CD4-positive, alpha-beta T cell treated with Interleukin-10 for 1 hour (primary cell): ENCODE measurements at places on chromosomes 2 and 18.

- DNase-seq, result no peak
These were observed 19.3 kb downstream of the STK36 start for GRCh38 chr2:218691234-218691633.

DNA sequence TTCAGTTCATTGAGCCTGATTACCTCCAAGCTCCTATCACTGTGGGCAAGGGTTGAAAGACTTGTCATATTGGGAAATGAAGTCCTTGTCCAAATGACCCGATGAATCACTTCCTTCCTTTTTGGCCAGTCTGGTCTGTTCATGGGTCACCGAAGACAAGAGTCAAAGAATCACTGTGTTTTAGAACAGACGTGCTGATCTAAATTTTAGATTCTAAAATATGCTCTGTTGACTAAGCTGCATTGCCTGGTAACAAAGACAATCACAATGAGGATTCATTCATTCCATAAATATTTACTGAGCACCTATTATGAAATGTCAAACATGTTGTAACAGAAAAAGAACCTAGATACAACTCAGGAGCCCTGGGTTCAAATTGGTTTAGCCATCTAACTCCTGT is 99.4 kb upstream of the RND3 start:
- DNase-seq, result no peak

DNA sequence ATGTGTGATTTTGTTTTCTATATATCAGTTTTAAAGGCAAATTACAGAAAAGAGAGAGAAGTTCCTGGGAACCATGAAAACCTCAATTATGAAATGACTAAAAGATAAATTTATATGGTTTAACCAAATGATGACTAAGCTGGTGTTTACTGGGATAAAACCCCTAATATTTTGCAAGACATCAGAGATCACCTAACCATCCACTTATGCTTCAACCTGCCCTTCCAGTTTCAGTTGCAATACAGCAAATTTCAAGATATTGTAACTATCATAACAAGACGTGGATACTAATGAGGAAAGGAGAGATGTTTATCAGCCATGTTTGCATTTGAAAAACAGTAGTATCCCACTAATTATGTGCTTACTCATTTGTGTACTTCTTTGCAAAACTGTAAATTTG is 108.2 kb downstream of the GAREM1 start:
- DNase-seq, result no peak

DNA sequence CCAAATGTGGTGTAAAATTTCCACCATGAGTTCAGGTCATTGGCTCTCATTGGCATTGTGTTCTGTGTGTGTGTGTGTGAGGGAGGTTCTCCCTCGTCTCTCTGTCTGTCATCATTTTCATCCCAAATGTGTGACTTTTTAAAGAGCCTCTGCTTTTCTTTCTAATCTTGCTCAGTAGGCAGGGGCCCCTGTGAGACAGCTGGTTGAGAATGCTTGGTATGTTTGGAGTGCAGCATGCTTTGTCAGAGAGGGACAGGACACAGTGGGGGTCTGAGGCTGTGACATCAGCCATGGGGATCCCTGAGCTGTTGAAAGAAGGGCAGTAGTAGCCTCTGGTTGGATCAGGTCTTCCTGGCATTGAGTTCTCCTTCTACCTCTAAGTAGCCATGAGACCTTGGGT is 10.6 kb downstream of the PTPRM start:
- no peak for DNase-seq

DNA sequence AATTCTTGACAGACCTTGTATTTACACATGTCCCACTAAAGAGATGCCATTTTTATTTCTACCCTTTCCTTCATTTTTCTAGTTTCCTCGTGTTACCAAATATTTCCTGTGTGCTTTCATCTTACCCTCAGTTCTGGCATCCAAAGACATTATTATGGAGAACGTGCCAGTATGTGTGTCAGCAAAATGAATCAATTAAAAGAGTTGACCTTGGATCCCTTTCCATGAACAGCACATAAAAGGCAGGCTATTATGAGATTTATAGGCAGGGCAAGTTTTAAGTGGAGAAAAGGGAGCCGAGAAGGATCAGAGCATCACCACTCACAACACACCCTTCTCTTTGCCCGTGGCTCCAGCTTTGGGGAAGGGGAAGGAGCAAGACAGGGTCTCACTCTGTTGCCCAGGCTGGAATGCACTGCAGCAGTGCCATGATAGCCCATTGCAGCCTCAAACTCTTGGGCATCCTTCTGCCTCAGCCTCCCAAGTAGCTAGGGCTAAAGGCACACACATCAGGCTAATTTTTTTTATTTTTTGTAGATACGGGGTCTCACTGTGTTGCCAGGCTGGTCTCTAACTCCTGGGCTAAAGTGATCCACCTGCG is 149.9 kb downstream of the GFPT1 start:
- DNase-seq, result no peak
